A549 treated with ZK216348 at 1 μM for 4 hours (cell line): ENCODE measurements at places on chromosomes 1 and 21. TPM values are rescaled to one million over a fixed set of nuclear protein-coding genes. Genes with fewer than 3 reads are reported as not detected.

The SH3D21 gene
- total RNA-seq, result 1.2 to 2.8 TPM (median 2.1 TPM) in 5 replicates

The HCN3 gene
- total RNA-seq, result 2.0 to 6.6 TPM (median 5.5 TPM) in 5 replicates

The TACSTD2 gene
- 0.10 TPM in 1 of 5 replicates, not detected in the others for total RNA-seq

The VHLL gene
- not detected in 5 replicates for total RNA-seq

The SLC44A5 gene
- 0.09 to 0.14 TPM (median 0.11 TPM) in 3 of 5 replicates, not detected in the others for total RNA-seq

The PTAFR gene
- 0.13 to 0.36 TPM (median 0.20 TPM) in 5 replicates for total RNA-seq

The OR2AK2 gene
- total RNA-seq, result not detected in 5 replicates

The MT1HL1 gene
- not detected in 5 replicates for total RNA-seq

The ETV3L gene
- not detected in 5 replicates for total RNA-seq

The SLC50A1 gene
- total RNA-seq, result 30.3 to 36.9 TPM (median 34.9 TPM) in 5 replicates

The MYOM3 gene
- 5.6 to 7.4 TPM (median 6.9 TPM) in 5 replicates for total RNA-seq

The PDC gene
- not detected in 5 replicates for total RNA-seq

The DMBX1 gene
- 0.51 to 1.2 TPM (median 0.99 TPM) in 5 replicates for total RNA-seq

The PRAMEF27 gene
- total RNA-seq, result not detected in 5 replicates

The GJB3 gene
- total RNA-seq, result 7.4 to 11.8 TPM (median 9.4 TPM) in 5 replicates

The DNALI1 gene
- 0.30 TPM in 1 of 5 replicates, not detected in the others for total RNA-seq

The HPCA gene
- total RNA-seq, result 0.25 to 0.42 TPM (median 0.33 TPM) in 5 replicates

The RIPPLY3 gene
- total RNA-seq, result 0.43 to 0.71 TPM (median 0.53 TPM) in 5 replicates

The GPR37L1 gene
- 0.13 to 0.18 TPM (median 0.15 TPM) in 5 replicates for total RNA-seq

The PDE9A gene
- total RNA-seq, result 1.0 to 1.5 TPM (median 1.2 TPM) in 5 replicates

The C1orf122 gene
- 27.5 to 61.5 TPM (median 56.0 TPM) in 5 replicates for total RNA-seq

The PAPPA2 gene
- total RNA-seq, result 0.01 TPM in 1 of 5 replicates, not detected in the others

The OR2L3 gene
- not detected in 5 replicates for total RNA-seq
